Chondrocyte (in vitro differentiated cells): ENCODE measurements at places on chromosomes 5 and 9.

- no peak for DNase-seq
Observed at GRCh38 chr9:119412399-119412798, 43.2 kb upstream of the BRINP1 start.

DNA sequence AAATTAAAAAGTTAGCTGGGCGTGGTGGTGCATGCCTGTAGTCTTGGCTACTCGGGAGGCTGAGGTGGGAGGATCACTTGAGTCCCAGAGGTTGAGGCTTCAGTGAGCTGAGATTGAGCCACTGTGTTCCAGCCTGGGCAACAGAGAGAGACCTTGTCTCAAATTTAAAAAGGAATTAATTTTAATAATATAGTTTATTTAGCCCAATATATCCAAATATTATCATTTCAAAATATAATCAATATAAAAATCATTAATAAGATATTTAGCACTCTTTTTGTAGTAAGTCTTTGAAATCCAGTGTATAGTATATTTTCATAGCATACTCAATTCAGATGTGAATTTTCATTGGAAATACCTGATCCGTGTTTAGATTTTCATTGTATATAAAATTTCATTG lies 43.2 kb upstream of the ORM1 start:
- peak; percentile 4 for DNase-seq

GRCh38 chr9:36192196-36192595 lies 1.5 kb downstream of the CLTA start:
- DNase-seq, result no peak

GRCh38 chr9:134617836-134618162 lies 23.8 kb upstream of the COL5A1 start:
- peak; percentile 79 for DNase-seq

DNA sequence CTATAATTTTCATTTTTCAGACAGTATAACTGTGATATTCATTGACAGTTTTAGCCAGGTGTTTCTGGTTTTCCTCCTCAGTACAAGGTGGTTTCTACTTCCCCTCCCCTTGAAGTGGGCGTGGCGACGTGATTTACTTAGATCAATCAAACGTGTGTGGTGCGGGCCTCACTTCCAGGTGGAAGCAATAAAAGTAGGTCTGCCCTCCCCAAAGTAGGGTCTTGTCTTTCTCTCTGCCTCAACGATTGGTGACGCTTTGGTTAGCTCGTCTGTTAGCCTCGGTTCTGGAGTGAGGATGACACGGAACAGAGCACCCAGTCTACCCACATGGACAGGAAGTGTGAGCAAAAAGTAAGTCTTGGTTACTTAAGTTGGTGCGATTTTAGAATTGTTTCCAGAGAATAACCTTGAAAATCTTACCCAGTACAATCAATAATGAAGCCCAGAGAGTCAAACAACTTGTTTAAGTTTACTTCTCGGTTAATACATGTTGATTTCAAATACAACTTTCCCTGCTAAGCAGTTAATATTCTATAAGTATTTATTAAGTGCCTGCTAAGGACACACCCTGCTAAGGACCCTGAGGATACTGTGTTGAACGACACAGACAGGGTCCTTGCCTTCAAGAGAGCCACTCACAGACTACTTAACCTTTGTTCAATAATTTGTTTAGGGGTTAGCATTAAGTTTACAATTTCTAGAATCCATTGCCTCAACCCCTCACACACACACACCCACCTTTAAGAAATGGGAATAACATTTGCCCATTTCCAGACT lies 48.4 kb downstream of the COX7C start:
- DNase-seq, result no peak

DNA sequence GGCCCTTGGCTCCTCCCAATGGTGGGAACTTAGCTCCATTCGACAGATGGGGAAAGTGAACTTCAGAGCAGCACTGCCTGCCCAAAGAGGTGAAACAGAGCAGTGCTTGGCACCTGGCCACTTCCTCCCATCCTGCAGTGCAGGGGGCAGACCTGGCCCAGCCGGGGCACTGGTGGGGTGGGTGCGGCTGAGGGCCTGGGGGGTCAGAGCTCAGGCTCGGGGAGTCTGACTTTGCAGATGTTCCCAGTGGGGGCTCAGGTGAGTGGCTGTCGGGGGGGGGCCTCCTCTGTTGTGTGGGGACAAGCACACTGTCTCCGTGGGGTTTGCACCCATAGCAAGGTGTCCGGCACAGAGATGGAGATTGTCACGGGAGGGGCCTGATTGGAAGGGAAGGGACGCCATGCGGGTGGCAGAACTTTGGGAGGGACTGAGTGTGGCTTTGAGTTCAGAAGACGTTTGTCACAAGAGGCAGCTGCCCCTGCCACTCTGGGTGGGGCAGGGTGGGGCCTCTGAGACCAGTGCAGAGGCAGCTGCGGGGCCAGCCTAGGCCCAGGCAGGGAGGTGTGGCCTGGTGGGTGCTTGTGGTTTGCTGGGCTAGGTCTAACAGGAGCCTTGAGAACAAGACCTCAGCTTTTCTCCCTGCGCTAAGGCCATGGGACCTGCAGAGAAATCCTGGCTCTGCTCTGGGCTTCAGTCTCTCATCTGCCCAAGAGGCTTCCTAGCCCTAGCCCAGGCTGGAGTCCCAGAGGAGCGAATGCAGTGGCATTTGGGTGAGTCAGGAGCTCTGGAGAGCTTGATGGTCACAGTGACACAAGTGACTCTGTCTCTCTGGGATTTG lies 2.5 kb downstream of the MYMK start:
- DNase-seq, result no peak

DNA sequence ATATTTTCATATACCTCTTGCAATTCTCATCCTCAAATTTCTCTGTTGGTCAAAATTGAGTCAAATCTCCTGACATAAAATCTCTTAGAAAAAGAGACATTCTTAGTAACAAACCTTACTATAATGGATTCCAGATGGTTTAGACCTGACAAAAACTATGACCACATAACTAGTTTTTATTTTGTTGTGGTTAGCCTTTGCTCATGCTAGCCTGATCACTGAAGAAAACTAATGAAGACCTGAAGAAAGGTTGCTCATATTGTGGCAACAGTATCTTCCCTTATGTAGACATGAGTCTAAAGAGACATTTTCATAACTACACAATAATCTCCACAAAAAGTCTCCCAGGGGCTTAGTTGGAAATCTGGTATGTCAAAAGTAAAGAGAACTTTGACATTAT lies 274.1 kb upstream of the TMEM161B start:
- DNase-seq, result no peak

GRCh38 chr9:114434878-114435311 lies 47.1 kb upstream of the AKNA start:
- DNase-seq, result no peak

GRCh38 chr5:173329491-173330337 lies 1.5 kb upstream of the STC2 start:
- no peak for DNase-seq

- no peak for DNase-seq
Observed at GRCh38 chr5:143166090-143166489, 237.4 kb downstream of the NR3C1 start.

DNA sequence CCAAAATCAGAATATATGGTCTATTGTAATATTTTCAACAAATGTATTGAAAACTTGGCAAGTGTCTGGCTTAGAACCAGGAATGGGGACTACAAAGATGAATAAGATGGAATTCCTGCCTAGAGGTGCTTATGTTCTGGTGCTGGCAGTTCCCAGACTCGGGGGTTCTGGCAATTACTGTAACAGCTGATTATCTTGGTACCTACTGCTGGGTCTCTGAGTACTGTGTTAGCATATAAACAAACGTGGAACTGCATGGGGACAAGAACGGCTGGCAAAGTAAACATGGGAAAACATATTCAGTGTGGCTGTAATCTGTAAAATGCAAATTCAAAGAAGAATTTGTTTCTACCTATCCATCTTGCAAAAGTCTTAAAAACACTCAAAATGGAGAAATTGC lies 89.9 kb downstream of the SLC24A2 start:
- DNase-seq, result no peak

DNA sequence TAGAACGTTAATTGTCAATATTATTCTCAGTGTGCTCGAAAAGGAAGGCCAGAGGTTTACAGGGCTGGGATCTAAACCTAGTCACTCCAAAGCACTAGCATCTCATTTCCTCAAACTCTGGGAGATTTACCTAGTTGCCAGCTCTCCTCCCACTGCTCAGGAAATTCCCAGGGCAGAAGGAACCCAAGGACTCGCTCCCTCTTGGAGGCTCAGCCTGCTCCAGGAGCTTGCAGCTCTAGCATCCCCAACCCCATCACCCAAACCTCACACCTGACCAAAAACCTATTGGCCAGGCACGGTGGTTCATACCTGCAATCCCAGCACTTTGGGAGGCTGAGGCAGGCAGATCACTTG lies 26.0 kb downstream of the SERINC5 start:
- DNase-seq, result no peak

GRCh38 chr5:3179220-3179619 lies 416.4 kb upstream of the IRX1 start:
- no peak for DNase-seq

- no peak for DNase-seq
Observed at GRCh38 chr9:120396418-120396817, 183.5 kb downstream of the CDK5RAP2 start.

DNA sequence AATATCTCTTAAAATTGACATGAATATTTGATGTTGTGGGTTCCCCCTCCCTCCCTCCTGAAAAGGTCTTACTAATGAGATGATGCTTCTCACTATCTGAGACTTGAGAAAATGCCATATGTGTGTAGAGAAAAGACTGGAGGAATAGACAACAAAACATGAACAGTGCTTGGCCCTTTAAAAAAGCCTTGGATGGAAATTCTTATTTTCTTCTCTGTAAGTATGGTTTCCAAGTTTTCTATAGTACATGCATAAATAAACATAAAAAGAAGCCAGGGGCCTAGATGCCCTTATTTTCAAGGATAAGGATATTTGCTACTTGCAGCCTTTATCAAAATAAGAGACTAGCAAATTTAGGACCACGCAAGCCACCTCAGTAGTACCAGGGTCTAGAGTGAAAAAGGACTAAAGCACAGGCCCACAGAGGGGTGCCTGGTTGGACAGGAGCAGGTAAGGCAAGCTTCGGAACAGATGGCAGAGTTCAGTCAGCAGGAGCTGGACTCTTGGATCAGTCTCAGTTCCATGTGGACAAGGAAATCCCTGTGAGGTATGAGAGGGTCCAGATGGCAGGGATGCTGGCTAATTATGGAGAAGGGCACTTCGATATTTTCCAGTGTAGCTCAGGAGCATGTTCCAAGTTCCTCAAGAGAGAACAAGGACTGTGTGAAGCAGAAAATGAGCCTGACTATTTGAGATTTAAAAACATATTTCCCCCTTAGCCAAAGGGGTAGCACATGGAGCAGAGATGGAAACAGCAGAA lies 4.6 kb upstream of the ANP32B start:
- no peak for DNase-seq

- DNase-seq, result no peak
Observed at GRCh38 chr5:4832471-4832870, 307.7 kb upstream of the ADAMTS16 start.

DNA sequence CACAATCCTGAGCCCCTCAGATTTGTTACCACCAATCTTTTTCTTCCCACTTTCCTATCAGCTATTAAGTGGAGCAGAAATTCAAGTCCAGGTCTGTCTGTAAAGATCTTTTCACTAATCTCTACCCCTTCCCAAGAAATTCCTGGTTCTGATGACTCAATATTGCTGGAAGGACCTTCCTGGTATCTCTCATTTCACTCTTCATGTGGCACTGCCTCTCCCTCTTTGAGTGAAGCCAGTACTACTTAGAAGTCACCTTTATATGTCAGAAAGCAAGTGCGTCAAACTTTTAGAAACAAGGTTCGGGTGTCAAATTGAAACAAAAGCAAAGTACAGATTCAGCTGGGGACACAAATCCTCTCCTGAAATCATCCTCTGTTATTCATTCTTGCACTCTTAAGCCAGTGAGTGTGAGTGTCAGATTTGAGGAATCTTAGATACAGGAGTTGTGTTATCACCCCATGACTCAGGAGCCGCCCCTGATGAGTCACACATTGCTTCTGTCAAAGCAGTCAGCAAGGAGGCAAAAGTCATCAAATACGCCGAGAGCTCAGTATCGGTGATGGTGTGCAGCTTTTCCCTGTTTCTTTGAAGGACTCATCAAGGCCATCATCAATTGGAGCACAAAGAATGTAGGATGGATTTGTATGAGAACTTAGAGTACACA lies 313.0 kb downstream of the CETN3 start:
- no peak for DNase-seq

- DNase-seq, result no peak
Observed at GRCh38 chr9:105425816-105426433, 21.9 kb upstream of the FSD1L start.

DNA sequence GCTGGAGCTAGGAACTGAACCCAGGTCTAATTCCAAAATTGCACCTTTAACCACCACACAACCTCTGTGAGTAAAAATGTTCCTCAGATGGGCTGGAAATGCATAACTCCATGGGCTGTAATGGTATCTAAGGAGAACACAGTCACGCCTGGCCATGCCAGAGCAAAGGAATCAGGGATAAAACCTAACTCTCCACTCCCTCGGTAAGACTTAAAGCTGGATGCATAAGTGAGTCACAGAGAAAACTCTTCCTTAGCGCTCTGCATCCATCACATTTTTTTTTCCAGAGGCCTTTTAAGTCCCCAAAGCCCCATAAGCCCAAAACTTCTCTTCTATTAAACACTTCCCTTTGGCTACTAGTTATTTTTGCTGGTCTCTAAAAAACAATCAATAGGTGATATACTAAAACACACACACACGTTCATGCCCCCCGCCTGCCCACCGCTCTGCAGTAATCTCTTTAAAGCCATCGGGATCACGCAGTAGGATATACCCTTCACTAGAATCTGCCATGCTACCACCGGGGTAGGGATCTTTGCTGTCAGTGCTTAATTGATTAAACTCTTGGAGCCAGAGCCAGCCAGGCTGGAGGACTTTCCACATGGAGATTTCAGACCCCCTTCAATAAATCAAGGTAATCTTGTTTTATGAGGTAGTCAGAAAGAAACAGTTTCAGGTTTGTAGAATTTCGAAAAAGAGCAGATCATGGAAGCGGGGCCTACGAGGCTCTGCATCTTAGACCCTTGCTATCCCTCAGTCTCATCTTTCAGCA lies 212.9 kb downstream of the MAPKAP1 start:
- no peak for DNase-seq

- DNase-seq, result no peak
Observed at GRCh38 chr5:5332287-5332686, 90.2 kb upstream of the ICE1 start.

GRCh38 chr5:88172847-88173758 lies 95.5 kb downstream of the TMEM161B start:
- no peak for DNase-seq

DNA sequence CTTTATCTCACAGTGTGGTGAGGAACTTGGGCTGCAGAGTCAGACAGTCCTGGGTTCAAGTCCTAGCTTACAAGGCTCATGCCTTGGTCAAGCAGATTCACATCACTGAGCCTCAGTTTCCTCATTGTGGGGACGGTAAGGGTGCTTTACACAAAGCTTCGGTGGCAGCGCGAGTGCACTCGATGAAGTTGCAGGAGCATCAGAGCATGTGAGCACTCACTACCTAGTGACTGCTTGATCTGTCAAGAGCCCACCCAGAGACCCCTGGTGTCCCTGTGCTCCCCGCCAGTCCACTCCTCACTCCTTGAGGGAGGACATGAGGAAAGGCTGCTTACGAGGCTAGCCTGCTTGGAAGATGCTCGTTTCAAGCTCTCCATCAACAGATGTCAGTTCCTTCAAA lies 56.2 kb upstream of the GARNL3 start:
- DNase-seq, result peak; percentile 53
